ENCODE measurements at places on chromosomes 12 and 14.

- DNase-seq: no peak
Observed at GRCh38 chr12:5776091-5776490, 169.0 kb downstream of the ANO2 start.

DNA sequence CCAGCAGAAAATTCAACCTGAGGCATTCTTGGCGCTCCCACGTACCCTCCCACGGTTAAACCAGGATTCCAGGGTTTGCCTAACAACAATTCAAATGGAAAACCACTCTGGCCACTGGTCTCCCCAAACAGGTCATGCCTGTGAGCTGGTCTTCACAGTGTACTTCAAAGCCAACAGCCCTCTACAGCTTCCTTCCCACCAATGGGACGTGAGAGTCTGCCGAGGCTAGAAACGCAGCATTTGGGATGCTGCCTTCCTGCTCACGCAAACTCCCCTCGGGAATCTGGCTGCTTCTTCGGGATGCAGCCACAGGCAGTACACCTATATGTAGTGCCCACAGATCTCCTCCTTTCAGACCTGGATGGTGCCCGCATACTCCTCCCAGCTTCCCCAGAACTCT is 149.1 kb downstream of the KLHL28 start:
- no peak for DNase-seq

DNA sequence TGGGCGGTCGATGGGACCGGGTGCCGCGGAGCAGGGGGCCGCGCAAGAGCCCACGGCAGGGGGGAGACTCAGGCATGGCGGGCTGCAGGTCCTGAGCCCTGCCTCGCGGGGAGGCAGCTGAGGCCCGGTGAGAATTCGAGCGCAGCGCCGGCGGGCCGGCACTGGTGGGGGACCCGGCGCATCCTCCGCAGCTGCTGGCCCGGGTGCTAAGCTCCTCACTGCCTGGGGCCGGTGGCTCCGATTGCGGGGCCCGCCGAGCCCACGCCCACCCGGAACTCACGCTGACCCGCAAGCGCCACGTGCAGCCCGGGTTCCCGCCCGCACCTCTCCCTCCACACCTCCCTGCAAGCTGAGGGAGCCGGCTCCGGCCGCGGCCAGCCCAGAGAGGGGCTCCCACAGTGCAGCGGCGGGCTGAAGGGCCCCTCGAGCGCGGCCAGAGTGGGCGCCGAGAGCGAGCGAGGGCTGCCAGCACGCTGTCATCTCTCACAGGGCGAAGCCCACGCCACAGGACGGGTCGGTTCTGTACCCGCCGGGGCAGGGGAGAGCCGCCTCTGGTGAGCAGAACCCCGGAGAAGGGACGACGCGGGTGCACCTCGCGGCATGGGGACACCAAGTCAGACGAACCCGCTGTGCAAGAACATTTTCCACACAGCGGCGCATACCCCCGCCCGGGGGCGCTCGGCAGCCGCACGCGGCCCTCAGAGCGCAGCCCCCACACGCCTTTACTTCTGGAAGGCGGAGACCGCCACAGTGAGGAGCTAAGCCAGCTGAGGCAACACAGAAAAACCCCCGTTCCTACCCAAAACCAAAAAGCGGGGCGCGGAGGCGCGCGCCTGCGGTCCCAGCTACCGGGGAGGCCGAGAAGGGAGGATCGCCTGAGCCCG is 1.2 kb upstream of the SIVA1 start:
- DNase-seq: no peak

DNA sequence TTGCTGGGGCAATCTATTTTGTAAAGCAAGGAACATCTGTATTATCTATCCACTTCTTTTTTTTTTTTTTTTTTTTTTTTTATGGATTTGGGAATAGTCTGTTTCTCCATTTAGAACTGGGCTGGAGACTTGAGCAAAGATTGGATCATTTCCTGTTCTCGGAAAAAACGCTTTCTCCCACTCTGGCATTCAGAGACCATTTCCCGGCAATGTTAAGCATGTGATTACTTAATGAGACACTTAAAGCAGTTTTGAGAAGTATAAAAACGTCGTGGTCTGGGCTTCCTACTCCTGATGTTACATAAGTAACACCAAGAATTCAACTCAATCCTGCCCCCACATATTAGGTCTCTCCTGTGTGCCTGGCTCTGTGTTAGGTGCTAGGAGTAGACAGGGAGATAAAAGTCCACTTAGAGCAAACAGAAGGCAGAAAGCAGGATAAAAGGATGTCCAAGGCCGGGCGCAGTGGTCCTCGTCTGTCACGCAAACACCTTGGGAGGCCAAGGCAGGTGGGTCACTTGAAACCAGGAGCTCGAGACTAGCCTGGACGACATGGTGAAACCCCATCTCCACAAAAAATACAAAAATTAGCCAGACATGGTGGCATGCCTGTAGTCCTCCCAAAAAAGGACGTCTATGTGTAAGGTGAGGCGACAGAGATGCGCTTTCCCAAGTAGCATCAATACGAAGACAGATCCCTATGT is 152.1 kb upstream of the GSC start:
- no peak for DNase-seq

- no peak for DNase-seq
Observed at GRCh38 chr12:33000016-33000415, 103.4 kb upstream of the PKP2 start.

- DNase-seq: no peak
Observed at GRCh38 chr12:6771091-6771495, 1.2 kb upstream of the LAG3 start.

DNA sequence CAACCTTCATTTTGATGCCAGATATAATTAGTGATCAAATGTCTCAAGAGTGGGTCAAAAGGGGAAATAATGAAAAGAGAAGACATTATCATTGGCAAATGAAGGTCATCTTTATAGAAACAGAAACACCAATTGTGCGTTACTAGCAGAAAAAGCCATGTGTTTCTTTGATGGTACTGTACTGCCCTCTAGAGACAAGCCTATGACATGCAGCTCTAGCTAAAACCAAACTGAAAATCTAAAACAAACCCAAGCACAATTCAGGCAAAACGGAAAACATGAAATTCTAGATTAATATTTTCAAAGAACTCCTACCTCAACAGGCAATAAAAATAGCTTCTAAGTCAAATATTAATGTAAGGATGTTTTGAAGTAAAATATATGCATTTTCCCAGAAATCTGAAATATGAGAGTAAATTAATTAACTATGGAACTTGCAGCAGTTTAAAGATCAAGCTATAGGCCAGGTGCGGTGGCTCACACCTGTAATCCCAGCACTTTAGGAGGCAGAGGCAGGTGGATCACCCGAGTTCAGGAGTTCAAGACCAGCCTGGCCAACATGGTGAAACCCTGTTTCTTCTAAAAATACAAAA is 115.4 kb downstream of the KLHL28 start:
- peak; percentile 72 for DNase-seq

- peak; percentile 21 for DNase-seq
Observed at GRCh38 chr12:56546680-56547079, 25.1 kb downstream of the RBMS2 start.

GRCh38 chr12:95963096-95963495 is 20.0 kb downstream of the AMDHD1 start:
- peak; percentile 71 for DNase-seq

- DNase-seq: no peak
Observed at GRCh38 chr12:105048315-105048714, 35.9 kb downstream of the ALDH1L2 start.

DNA sequence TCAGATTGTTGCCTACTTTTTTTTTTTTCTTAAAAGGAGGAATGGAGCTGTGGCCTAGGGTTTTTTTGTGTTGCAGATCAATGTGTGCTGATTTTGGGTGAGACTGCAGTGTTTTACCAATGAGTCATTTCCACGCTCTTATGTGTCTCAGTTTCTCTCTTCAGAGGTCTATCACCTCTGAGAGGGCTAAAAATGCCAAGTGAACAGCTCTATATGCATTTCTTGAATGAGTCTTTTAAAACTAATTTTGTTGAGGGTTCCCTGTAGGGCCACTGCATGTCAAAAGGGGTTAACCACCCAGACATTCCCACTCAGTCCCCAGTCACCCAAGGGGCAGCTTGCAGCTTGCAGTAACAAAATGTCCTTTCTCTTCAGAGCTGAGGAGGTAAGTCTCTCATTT is 24.3 kb upstream of the GLIPR1L2 start:
- DNase-seq: no peak

DNA sequence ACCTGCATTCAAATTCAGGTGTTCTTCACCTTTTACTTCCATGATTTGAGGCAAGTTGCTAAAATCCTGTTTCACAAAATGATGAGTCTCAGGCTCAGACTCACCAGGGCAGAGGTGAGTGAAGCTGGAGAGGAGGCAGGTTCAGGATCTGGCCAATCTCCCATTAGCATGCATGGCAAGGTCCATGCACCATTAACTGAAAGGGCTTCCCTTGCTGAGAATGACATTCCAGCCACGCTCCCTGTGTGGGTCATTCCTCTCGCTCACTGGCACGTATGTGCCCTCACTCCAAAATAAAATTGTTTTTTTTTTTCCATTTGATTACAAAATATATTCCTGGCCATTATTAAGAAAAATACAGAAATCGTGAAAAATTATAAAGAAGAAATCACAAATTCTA is 257.6 kb downstream of the C12orf75 start:
- no peak for DNase-seq

DNA sequence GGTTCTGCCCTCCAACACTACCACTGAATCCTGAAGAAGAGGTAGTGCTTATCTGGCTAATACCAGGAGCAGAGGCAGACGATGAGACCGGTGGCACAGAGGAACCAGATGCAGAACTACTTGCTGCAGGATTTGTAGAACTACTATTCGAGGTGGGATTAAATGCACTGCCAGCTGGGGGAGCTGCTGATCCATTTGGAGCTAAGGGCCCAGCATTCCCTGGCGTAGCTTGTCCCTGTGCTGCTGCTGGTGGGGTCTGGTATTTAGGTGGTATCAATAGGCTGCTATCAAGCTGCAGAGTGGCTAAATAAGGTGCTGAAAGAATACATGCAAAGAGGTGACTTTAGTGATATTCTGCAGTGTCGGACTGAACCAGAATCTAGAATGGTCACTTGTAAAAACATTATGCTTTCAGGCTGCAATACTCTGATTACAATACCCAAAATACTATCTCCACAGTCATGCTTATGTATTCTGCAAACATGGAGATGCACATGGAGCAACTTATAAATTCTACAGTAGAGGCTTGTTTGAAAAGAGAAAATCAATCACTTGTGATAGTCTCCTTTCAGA is 294.2 kb downstream of the MED13L start:
- DNase-seq: peak; percentile 41

- DNase-seq: no peak
Observed at GRCh38 chr12:114481200-114481535, 75.2 kb upstream of the TBX5 start.

DNA sequence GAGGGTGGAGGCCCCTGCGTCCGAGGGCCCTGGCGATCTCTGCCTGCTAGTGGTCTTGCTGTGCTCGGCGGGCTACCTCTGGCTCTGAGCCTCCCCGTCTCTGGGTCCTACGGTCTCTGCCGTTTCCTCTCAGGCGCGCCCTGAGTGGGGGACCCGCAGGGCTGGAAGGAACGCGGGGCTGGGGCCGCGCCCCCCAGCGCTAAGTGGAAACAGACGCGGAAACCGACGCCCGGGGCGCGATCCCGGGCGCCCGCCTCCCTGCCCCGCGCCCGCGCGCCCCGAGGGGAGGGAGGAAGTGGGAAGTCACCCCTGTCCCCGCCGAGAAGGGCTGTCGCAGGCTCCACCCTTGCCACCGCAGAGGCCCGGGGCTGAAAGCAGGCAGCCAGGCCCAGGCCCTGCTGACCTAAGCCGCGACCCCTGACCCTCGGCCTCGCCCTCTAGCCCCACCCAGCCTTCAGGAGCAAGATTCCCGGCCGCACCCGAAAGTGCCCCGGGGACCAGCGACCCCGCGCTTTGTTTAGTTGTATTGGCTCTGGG is 831 bp downstream of the CRIP1 start:
- peak; percentile 74 for DNase-seq

DNA sequence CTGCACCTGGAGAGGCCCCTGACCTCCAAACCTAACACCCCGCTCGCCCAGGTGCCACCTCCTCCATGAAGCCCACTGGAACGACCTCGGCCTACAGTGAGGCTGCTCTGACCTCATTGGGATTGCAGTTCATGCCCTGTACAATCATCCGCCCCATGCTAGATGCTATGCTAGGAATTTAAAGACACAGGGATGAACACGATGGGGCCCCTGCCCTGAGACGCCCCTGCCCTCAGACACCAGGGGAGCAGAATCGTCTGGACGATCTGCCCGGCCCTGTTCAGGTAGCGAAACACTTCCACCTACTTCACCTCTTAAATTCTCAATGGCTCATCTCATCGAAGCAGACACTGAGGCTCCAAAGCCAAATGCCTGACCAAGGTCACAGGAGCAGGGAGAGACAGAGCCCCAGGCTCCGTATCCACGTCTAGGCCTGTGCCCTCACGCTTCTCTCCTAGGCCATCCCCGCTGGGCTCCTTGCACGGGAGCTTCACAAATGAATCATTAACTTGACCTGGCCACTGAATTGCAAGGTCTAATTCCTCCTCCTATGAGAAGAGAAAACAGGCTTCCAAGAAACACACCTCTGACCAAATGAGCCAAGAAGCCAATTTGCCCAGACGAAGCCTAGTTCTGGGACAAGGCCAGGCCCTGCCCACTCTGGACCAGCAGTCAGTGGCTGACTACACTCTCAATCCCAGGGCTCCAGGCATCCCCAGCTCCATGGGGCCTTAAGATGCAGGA is 35.2 kb downstream of the SCARB1 start:
- no peak for DNase-seq

- DNase-seq: no peak
Observed at GRCh38 chr12:79841248-79841877, 93.5 kb downstream of the PPP1R12A start.

DNA sequence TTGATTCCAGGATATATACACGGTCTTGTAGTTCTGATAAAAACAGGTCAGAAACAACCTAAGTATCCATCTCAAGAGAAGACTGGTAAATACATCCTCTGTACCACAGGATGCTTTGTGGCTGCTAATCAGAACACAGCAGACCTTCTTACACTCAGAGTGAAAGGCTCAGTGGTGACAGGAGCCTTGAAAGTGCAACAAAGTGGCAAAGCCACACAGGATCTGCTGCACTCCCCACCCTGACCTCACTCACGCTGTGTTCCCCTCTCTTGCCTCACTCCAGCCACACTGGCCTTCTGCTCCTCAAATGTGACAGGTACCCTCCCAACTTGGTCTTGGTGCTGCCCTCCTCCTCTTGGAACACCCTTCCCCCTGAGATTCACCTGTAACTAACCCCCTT is 98.1 kb upstream of the GRIP1 start:
- DNase-seq: peak; percentile 73

DNA sequence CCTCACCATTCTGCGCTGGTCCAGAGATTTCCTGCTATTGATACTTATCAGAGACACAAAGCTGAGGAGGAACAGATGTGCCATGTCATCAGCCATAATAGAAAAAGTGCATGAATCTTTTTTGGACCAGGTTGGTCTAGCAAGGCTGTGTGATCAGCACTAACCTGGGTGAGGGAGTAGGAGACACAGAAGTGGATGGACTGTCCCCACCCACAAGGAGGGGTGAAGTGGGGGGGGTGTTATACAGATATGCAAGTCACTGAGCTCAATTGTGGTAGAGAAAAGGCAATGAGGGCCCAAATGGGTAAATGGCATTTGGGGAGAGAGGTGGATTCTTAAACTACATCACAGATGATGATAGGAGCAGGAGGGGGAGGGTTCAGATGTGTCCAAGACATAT is 123.0 kb downstream of the SAMD4A start:
- no peak for DNase-seq
